ENCODE measurements at places on chromosomes 6 and 20.

GRCh38 chr6:148311966-148312669 lies 30.5 kb upstream of the SASH1 start:
- DNase-seq: no peak

DNA sequence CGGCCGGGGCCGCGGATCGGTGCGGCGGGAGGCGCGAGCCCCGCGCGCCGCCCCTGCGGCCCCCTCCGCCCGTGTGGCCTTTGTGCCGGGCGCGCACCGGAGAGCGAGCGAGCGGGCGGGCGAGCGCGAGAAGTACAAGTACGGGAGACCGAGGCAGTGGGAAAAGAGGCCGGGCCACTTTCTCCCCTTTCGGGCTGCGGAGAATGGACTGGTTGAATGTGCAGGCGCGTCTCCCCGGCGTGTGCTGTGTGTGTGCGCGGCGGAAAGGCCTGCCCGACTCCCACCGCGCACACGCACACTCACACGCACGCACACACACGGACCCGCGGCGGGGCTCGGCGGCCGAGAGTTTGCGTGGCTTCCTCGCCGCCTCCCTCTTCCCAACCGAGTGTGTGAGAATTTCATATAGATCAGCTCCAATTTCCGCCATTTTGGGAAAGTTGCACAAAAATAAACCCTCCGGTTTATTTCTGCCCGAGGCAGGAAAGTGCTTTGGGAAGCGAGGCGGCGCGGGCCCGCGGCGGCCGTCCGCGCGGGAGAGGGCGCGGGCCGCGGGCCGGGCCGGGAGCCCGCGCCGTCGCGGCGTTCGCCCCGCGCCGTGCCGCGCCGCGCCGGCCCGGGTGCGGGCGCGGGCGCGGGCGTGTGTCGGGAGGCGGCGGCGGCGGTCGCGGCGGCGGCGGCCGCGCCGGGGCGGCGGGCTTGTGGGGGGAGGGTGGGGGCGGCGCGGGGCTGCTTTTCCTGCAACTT lies 1.1 kb downstream of the L3MBTL3 start:
- DNase-seq: peak; percentile 18

- DNase-seq: no peak
These were observed 55.3 kb downstream of the TBX18 start for GRCh38 chr6:84709121-84709520.

DNA sequence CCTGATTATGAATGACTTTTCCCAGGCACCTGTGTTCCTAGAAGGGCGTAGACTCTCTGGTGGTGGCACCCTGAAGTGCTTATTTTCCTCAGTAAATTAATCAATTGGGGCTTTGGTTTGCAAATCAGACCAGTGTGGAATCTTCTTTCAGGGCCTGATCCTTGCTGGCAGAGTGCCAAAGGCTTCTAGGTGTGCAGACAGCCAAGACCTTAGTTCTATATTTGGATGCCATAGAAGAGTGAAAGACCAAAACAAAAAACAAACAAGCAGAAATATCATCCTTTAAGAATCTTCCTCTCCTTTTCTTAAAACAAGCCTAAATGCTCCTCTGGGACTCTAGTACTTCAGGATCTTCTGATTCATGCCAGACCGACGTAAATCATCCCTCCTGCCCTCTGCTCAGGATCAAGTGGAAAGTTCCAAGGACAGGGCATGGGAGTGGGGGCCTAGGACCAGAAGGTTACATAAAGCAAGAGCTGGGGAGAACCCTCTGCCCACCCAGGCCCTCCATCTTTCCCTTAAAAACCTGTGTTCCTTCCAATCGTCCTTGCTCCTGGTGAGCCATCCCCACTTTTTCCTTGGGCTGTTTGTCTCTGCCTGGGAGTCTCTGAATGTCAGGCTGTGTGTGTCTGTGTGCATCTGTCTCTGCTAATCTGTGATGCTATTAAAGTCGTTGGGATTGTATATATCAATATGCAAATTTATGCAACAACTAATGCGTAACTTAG lies 70.5 kb upstream of the MYLIP start:
- DNase-seq: no peak

DNA sequence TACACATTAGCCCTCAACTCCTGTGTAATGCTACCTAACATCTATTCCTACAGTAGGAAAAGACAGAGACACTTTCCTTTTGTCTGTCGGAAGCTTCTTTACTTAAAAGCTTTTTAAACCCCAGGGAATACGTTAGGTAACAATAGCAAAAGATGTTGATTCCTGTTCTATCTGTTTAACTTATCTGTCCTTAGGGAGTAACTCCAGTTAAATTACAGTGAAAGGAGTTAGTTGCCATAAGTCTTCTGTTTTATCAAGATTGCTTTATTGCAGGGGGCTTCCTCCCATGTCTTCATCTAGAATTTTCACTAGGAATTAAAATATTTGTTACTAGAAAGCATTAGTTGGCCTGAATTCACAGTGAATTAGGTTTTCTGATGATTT lies 26.2 kb downstream of the TOP1 start:
- DNase-seq: no peak

GRCh38 chr6:18317850-18318249 lies 53.5 kb upstream of the DEK start:
- no peak for DNase-seq

GRCh38 chr6:136421537-136422158 lies 128.6 kb downstream of the MAP7 start:
- no peak for DNase-seq

DNA sequence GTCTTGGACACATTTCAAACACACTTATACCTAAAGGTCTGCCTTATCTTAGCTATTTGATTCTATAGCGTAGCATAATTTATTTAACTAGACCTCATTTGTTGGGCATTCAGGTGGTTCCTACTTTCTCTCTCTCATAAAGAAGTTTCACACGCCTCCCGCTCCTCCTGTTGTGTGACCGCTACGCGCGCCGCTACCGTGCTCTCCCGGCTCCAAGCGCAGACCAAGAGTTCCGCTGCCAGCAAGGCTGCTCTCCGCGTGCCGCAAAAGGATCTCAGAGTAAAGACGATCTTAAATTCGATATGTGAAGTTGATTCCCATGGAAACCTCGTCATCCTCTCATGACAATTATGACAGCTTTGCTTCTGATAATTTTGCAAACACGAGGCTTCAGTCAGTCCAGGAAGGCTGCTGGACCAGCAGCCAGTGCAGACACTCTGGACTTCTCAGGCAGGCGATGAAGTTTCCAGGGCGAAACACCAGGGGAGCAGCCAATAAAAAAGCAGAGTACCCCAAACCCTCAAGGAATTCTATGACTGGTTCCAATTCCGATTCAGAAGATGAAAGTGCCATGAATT lies 20.4 kb downstream of the PRSS16 start:
- no peak for DNase-seq

- no peak for DNase-seq
These were observed 78.7 kb upstream of the MYL9 start for GRCh38 chr20:36462440-36463211.

GRCh38 chr6:47094241-47094925 lies 52.3 kb upstream of the ADGRF1 start:
- DNase-seq: no peak

GRCh38 chr6:80976336-80976735 lies 776.1 kb downstream of the TENT5A start:
- DNase-seq: no peak

DNA sequence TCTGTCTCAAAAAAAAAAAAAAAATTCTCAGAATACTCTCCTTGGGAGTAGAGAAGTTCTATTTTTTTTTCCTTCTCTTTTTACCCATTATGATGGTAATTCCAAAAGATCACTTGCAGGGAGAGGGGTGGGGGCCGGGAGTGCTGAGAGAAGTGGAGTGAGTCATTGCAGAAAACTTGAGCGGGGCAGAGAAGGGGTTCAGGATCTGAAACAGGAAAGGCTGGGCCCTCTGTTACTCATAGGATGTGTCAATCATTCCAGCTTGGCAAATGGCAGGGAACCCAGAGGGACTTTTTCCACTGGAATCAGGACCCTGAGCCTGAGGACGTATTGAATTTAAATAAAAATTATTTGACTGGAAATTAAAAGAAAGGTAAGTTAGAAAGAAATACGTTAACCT lies 111.4 kb upstream of the ARMC2 start:
- no peak for DNase-seq

DNA sequence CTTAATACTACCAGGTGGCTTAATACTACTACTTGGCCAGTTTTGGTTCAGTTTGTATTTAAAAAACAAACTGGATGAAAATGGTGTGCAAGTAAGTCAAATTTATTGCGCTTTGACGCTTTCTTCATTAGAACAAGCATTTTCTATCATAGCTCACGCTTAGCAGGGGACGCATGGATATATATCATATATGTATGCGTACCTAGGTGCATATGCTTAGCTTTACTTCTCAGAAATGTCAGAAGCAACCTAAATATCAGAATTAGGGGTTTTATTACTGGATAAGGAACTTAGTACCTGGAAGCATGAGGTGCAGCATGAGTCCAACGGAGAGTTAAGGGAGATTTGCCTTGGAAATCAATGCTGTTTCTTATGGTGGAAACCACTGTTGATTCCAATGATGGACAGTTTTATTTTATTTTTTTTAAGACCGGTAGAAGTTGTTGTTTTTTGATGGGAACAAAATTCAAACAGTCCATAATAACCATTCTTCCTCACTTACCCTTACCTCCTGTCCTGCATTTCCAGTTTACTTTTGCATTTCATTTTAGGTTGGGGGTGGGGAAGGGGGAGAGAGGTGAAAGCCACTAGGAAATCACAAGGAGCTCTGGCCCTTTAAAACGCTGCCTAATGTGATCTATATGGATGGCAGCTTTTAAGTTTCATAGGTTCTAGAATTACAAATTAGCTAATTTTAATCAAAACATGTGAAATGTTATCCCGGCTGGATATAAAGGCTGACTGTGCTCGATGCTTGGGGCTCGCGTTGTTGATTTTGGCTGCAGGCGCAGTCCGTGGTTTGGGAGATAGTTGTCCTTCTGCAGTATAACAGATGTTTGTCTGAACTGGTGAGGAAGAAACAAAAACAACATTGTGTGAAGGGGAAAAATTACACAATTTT lies 2.1 kb downstream of the SOBP start:
- DNase-seq: no peak

- DNase-seq: no peak
These were observed 82.0 kb upstream of the ID4 start for GRCh38 chr6:19755181-19755580.

DNA sequence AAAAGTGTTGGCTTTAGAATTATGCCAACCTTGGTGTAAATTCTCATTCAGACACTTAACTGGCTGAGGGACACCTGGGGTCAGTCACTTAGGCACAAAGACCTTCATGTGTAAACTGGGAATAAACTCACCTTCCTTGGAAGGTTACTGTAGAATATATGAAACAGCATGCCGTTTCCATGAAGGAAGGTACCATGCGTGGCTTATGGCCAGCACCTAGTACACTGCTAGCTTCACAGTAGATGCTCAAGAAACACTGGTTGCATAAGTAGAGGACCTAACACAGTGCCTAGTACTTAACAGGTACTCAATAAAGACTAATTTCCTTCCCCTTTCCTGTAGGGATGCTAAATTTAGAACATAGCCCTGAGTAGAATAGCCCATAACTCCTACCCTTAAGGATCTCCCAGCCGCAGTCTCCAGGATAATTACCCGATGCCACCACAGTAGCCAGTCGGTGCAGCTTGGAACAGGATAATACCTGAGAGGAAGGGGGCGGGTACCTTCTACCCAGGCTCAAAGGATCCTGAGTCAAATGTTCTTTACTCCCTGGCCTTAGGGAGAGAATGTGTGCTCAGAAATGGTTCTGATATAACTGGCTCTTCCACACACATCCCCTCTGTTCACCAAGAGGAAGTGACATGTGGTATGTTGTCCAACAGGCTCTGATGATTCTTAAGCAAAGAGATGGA lies 3.6 kb downstream of the BCL2L1 start:
- DNase-seq: no peak

- DNase-seq: no peak
These were observed 1357.7 kb upstream of the GJE1 start for GRCh38 chr6:140775061-140775460.

- no peak for DNase-seq
These were observed 140.5 kb downstream of the CD83 start for GRCh38 chr6:14258117-14258516.

- no peak for DNase-seq
These were observed 70.0 kb downstream of the FOXC1 start for GRCh38 chr6:1679688-1680068.

- DNase-seq: no peak
These were observed 218.5 kb downstream of the UST start for GRCh38 chr6:148965287-148965686.
